ENCODE measurements at places on chromosomes 1 and 21.

GRCh38 chr1:155000411-155000725 lies 2.2 kb upstream of the ZBTB7B start:
- no peak for DNase-seq

- no peak for DNase-seq
Measured at GRCh38 chr1:180785291-180785690, 127.4 kb upstream of the KIAA1614 start.

- no peak for DNase-seq
Measured at GRCh38 chr21:43782431-43783097, 6.5 kb upstream of the CSTB start.

DNA sequence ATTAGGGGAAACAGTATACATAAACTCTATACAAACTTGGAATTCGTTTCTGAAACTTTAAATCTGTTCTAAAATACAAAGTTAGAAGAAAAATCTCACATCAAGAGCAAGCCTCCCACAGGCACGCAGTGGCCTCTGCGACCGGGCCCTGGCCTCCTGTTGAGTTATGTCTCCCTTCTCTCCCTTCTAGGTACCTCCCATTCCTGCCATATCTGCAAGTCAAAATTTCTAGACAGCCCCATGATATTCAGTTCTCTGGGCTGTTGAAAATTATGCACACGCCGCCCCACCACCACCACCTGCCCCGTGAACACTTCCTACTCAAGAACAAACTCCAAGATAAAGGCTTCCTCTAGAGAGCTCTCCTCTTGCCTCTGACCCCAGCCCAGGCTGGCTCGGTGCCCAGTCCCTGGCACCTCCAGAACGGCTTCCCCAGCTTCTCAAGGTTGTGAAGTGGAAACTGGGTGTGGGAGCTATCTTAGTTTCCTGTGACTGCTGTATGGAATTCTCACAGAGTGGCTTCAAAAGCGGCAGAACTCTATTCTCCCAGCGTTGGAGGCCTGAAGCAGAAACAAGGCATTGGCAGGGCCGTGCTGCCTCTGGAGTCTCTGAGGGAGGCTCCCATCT lies 37.7 kb upstream of the LRP8 start:
- DNase-seq, result no peak

Measured in NCI-H460 (cell line).